Spleen (tissue), 13 donors: ENCODE measurements at places on chromosomes 13 and 19.
A peak's percentile ranks its signal among the peaks of the same experiment; 100 is the strongest.

DNA sequence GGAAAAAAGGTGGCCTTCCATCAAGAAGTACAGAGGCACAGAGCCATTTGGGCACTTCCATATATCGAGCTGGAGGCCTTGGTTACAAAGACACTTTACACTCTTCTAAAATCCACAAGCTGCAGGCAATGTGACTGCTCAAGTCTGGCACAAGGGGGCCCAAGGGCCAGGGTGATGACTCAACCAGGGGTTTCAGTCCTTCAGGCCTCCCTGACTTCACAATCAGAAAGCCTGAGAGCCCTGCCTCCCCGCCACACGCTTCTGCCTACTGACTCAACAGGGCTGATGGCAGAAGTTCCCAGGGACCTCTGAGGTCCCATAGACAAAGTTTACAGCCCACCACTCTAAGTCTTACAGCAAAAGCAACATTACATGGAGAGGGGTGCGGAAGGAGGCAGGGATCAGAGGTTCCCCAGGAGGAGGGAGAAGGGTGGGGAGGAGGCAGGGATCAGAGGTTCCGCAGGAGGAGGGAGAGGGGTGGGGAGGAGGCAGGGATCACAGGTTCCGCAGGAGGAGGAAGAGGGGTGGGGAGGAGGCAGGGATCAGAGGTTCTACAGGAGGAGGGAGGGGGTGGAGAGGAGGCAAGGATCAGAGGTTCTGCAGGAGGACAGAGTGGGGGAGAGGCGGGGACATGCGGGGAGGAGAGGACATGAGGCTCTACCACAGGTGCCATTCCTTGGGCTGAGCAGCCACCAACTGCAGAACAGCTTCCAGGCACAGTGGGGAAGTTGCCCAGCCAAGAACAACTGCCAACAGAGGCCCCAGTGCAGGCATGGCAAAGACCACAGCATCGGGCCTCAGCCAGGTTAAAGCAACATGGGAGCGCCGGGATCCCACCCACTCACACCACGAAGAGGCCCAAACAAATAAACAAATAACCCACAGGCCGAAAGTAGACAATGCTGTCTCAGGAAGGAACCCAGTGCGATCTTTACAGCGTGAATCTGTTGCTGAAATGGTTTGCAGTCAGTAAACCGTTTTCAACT, 52.0 kb downstream of the SLC7A1 start:
- peaks cover 35% of the 10 kb centered on the region for H3K36me3 ChIP-seq
- H3K27ac ChIP-seq = no peak overlapping the region
- H3K4me1 ChIP-seq = peaks cover 29% of the 10 kb centered on the region

DNA sequence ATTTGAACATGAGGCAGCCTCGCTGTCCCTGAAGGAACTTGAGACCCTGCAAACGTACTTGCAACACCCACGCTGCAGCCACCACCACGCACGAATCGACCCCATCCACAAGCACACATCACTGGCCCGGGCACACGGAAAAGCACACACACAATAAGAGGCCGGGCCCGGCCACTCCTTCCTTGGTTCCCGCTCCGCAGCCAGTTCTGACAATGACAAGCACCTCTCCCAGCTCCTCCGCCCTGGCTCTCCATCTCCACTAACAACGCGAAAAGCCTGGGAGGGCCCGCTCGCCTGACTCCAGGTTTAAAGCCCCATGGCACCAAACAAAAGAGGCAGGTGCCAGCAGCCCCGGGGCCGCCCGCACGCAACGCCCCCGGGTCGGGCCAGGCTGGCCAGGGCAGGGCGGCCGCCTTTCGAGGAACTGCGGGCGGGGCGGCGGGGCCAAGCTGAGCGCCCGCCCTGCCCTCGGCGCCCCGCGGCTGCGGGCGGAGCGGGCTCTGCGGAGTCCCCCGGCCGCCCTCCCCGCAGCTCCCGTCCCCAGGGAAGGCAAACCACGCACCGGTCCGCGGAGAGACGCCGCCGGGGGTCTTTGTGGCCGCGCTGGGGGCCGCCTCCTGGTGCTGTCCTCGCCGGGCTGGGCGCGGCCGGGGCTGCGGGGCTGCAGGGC, 495 bp downstream of the DCLK1 start:
- DNase-seq = no peak
- H3K27me3 ChIP-seq = peaks cover 16% of the 10 kb centered on the region
- H3K4me1 ChIP-seq = no peaks in the 10 kb centered on the region
- peak overlapping the region; percentile 45 for H3K27ac ChIP-seq
- peak overlapping the region; percentile 24 for H3K4me3 ChIP-seq

- no peak overlapping the region for H3K4me3 ChIP-seq
- no peak overlapping the region for H3K27ac ChIP-seq
- H3K27me3 ChIP-seq = no peaks in the 10 kb centered on the region
- no peak for DNase-seq
- peaks cover 3% of the 10 kb centered on the region for H3K4me1 ChIP-seq
- no peaks in the 10 kb centered on the region for H3K36me3 ChIP-seq
Measured at GRCh38 chr13:40547591-40548315, 118.7 kb downstream of the FOXO1 start.

DNA sequence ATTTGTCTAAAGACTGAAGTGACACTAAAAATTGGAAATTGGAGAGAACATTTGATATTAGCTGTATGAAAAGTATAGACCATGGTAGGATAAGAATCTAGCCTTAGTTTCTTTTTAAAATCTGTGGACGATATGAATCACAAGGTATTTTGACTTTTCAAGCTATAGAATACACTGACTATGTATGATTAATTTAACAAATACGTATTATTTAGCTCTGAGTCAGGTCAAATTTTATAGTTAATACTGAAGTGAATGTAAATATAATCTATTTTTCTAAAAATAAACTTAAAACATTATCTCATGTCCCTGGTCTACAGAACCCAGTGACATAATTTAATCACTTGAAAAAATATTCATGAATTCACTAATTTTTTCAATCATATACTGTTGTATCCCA, 795.6 kb upstream of the SLITRK1 start:
- no peaks in the 10 kb centered on the region for H3K36me3 ChIP-seq
- no peak overlapping the region for H3K4me3 ChIP-seq
- no peaks in the 10 kb centered on the region for H3K27me3 ChIP-seq
- no peak overlapping the region for H3K27ac ChIP-seq

DNA sequence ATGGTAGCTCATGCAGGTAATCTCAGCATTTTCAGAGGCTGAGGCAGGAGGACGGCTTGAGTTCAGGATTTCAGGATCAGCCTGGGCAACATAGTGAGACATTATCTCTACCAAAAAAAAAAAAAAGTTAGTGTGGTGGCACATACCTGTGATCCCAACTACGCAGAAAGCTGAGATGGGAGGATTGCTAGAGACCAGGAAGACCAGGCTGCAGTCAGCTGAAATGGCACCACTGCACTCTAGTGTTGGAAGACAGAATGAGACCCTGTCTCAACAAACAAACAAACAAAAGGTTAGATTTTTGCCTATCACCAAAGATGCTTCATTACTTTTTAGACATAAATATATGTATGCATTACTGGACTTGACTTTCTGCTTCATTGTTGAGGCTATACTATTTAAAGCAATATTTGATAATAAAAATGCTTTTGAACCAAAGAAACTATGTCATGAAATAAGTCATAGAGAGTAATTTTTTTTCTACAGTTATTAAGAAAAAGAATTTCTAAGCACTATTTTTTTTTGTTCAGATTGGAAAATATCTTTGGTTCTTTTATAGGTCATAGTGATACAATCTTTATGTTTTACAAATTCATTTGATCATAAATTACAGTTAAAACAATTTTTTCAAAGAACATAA, 1180.1 kb upstream of the ATXN8OS start:
- H3K27me3 ChIP-seq = no peaks in the 10 kb centered on the region
- no peaks in the 10 kb centered on the region for H3K36me3 ChIP-seq
- no peak overlapping the region for H3K27ac ChIP-seq
- no peak for DNase-seq
- H3K4me3 ChIP-seq = no peak overlapping the region

- peak within 1 kb of the TSS; percentile 96 for H3K27ac ChIP-seq
- no peaks in the 10 kb centered on the region for H3K36me3 ChIP-seq
- H3K4me1 ChIP-seq = peaks cover 14% of the 10 kb centered on the region
- H3K27me3 ChIP-seq = no peaks in the 10 kb centered on the region
- peak within 1 kb of the TSS; percentile 85 for H3K4me3 ChIP-seq
Measured at GRCh38 chr13:44575741-44576350, at the start of gene TSC22D1. TSC22D1 (minus strand) TSS chr13:44576330; CDS start chr13:44576074, 256 bp downstream.

DNA sequence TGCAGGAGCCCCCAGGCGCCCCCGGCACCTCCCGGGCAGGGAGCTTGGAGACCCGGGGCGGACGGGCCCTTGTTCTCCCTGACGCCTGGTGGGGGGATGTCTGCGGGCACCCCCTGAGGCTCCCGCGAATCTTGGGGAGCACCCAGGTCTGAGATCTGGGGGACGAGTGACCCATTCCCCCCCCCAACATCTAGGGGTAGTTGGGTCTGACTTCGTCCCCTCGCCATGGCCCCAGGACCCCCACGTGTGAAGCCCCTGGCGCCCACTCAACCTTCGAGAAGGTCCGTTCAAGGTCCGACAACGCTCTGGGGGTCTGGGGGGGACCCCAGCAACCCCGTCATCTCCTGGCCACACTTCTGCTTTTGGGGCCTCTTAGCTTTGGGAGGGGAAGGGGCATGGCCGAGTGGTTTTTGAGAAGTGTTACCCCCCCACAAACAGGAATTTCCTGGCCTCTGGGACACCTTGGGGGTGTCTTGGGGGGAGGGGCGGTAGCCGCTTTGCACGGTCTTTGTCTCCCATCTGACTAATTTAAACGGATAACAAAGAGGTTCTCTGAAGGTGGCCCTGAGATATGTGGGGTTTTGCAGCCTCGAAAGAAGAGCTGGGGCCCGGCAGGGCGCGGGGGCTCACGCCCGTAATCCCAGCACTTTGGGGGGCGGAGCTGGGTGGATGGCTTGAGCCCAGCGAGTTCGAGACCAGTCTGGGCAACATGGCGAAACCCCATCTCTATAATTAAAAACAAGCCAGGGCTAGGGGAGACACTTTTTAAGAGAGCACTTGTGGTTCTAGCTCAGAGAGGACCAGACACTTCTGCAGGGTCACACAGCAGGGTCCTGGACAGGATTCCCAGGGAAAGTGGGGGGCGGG, 608 bp downstream of the CNN2 start:
- H3K27ac ChIP-seq = peak overlapping the region; percentile 90
- peaks cover 58% of the 10 kb centered on the region for H3K4me1 ChIP-seq
- H3K27me3 ChIP-seq = peaks cover 11% of the 10 kb centered on the region
- H3K4me3 ChIP-seq = peak overlapping the region; percentile 95
- DNase-seq = peak; percentile 86
- H3K36me3 ChIP-seq = peaks cover 22% of the 10 kb centered on the region
